GM23248 (cell line): ENCODE measurements at places on chromosomes 4 and X. TPM values are rescaled to one million over a fixed set of nuclear protein-coding genes. Genes with fewer than 3 reads are reported as not detected.

Gene GLRB
- 7.6 and 8.5 TPM in 2 replicates for polyA plus RNA-seq

Gene ERCC6L
- polyA plus RNA-seq: 2.1 and 2.4 TPM in 2 replicates

Gene EFHC2
- polyA plus RNA-seq: 0.27 and 0.38 TPM in 2 replicates

Gene MAGEA4
- polyA plus RNA-seq: not detected in 2 replicates

Gene RAB9B
- 0.80 and 0.81 TPM in 2 replicates for polyA plus RNA-seq
